Activated naive CD8-positive, alpha-beta T cell treated with anti-CD3 and anti-CD28 coated beads, Interleukin-2, amount 50 U/mL, for 24 hours (primary cell): ENCODE measurements at places on chromosomes 5 and 9.

DNA sequence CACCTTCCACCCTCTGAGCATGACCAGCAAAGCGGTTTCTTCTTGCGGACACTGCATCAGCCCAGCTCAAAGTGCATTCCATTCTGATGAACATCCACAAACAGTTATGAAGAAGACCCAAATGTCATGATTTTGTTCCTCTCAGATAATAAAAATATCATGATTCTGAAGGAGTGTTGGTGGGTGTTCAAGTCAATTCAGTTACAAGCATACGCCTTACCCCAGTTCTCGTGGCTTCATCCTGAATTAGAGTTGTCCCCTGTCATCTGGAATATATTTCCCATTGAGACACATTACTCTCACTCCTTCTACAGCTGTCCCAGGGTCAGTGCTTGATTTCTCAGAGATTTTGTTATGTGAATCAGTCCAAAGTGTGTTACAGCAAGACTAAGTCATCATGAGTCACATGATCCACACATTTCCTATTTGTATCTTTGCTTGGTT is 325.4 kb downstream of the RFX3 start:
- H3K4me3 ChIP-seq = no peak overlapping the region
- H3K27me3 ChIP-seq = peaks cover 22% of the 10 kb centered on the region
- H3K27ac ChIP-seq = no peak overlapping the region
- H3K4me1 ChIP-seq = no peaks in the 10 kb centered on the region

DNA sequence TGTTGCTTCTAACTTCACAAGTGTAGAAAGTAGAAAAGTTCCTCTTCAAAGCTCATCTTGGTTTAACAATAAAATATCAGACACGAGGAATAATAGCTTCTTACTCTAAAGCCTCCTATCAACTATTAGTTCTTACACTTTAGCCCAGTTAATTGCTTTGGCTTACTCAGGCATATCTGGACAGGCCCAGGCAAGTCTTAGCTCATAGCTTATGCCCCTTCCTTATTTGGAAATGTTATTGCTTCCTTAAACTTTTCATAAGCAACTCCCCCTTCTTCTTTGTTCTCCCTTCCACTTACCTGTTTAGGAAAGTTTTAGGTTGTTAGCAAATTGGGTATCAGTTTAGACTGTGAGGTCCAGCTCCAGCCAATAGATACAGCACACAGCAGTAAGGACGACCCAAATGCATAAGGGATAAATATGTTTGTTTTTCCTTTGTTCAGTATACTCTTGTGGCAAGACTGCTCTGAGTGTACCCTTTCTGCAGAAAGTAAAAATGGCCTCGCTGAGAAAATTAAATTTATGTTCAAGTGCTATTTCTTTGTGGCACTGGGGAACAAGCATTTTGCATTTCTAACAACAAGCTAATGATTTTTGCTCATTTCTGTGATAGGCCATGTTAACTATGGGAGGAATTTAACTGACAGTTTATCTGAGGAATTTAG is 162.1 kb downstream of the SMC2 start:
- no peaks in the 10 kb centered on the region for H3K36me3 ChIP-seq
- DNase-seq = no peak
- no peaks in the 10 kb centered on the region for H3K4me1 ChIP-seq
- H3K27me3 ChIP-seq = no peaks in the 10 kb centered on the region
- no peak overlapping the region for H3K27ac ChIP-seq

GRCh38 chr9:108113596-108113995 is 624.0 kb upstream of the KLF4 start:
- no peak overlapping the region for H3K4me3 ChIP-seq
- H3K27ac ChIP-seq = no peak overlapping the region
- H3K4me1 ChIP-seq = no peaks in the 10 kb centered on the region
- DNase-seq = no peak
- H3K36me3 ChIP-seq = no peaks in the 10 kb centered on the region
- no peaks in the 10 kb centered on the region for H3K27me3 ChIP-seq

GRCh38 chr5:16482891-16483290 is 17.3 kb upstream of the ZNF622 start:
- no peaks in the 10 kb centered on the region for H3K27me3 ChIP-seq
- no peak for DNase-seq
- H3K4me3 ChIP-seq = no peak overlapping the region
- H3K27ac ChIP-seq = no peak overlapping the region
- peaks cover 10% of the 10 kb centered on the region for H3K4me1 ChIP-seq

DNA sequence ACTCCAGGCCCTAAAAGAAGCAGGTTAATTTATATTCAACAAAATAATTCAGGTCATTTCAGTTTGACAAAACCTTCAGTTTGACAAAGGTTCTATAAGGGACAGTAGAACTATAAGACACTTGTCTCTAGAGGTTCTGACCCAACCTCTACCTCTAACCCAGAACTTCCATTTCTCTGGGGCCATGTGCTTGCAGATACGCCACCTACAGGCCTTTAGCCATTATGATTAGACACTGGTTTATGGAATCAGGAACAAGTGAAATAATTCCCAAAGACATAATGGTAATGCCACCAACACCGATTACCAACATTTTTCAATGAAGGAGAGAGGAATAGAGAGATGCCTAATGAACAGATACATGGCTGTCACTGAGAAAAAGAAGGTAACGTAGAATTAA is 733.9 kb downstream of the PRELID2 start:
- H3K4me1 ChIP-seq = no peaks in the 10 kb centered on the region
- H3K27me3 ChIP-seq = no peaks in the 10 kb centered on the region
- H3K36me3 ChIP-seq = no peaks in the 10 kb centered on the region
- no peak overlapping the region for H3K4me3 ChIP-seq
